ENCODE measurements at places on chromosomes 2 and 18. TPM values are rescaled to one million over a fixed set of nuclear protein-coding genes. Genes with fewer than 3 reads are reported as not detected.

DNA sequence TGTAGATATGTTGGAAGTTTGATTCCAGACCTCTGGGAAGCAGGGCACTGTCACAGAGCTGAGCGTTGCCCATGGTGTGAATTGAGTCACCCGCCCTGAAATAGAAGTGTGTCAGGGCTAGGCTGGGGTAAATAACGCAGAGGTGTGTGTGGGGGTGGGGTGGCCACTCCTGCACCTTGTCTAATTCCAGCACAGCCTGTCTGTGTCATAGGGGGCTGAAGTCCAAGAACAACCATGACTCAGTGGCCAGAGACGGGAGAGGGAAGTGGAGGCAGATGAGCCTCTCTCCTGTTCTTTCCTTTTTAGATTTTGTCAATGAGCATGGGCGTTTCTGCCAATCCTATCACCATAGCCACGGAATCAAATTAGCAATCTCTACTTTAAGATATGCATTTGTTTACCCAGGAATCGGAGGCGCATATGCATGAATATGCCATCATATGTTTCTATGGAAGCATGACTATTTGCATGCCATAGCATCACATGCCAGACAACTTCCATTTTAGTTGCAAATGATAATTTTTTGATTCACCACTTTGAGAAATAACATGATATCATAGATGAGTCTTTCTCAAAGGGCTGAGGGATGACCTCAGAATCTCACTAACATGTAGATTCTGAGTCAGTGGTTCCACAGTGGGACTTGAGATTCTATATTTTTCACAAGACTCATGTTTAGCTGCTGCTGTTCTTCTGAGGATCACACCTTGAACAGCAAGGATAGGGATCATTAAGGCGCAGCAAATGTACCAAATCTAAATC is 852.9 kb downstream of the DCDC2C start:
- H3K27ac ChIP-seq: peak overlapping the region; percentile 69
- DNase-seq: peak; percentile 61
- H3K27me3 ChIP-seq: no peaks in the 10 kb centered on the region
- no peaks in the 10 kb centered on the region for H3K36me3 ChIP-seq
- H3K4me3 ChIP-seq: no peak overlapping the region

- no peak overlapping the region for H3K27ac ChIP-seq
- H3K27me3 ChIP-seq: no peaks in the 10 kb centered on the region
- no peak for DNase-seq
- H3K4me1 ChIP-seq: peaks cover 42% of the 10 kb centered on the region
- no peaks in the 10 kb centered on the region for H3K36me3 ChIP-seq
Observed at GRCh38 chr2:101743288-101743687, 45.8 kb downstream of the MAP4K4 start.

- peak within 1 kb of the TSS; percentile 95 for H3K4me3 ChIP-seq
- no peaks in the 10 kb centered on the region for H3K36me3 ChIP-seq
- no peaks in the 10 kb centered on the region for H3K27me3 ChIP-seq
- peaks cover 11% of the 10 kb centered on the region for H3K4me1 ChIP-seq
Observed at GRCh38 chr18:50967714-50968661, at the start of gene ELAC1. TSS of gene ELAC1 (plus strand) at chr18:50968040. CDS start at chr18:50974405, 6,365 bp downstream.

DNA sequence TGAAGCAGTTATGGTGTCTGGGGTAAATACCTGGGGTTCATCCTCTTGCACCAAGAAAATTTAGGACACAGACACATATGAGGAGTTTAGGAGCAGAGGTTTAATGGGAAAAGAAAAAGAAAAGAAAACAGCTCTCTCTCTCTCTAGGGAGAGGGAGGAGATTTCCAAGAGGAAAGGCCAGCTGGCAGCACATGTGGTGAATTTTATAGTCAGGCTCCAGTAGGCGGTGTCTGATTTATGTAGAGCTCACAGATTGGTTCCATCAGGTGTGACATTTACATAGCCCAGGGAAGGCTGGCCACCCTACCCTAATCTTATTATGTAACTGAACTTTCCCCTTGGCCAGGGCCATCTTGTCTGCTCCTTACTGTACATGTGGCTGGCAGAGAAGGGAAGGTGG is 297.5 kb upstream of the RGPD4 start:
- H3K4me3 ChIP-seq: no peak overlapping the region
- H3K36me3 ChIP-seq: no peaks in the 10 kb centered on the region
- no peak overlapping the region for H3K27ac ChIP-seq
- H3K4me1 ChIP-seq: no peaks in the 10 kb centered on the region

DNA sequence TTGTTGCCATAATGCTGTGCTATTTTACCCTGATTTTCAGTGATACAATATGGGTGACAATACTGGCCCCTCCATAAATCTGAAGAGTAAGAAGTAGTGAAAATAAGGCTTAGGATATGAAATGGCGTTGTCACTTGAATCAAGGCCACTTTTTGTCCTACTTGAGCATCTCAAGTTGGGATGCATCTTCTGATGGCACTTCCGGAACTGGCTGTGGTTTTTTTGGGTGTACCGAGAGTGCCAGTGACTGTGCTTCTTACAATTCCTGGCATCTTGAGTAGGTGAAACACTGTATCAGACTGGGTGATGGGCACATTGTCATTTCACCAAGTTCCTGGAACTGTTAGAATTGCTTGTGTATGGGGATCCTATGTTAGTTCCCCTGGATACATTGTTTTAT is 52.5 kb upstream of the EML6 start:
- no peaks in the 10 kb centered on the region for H3K27me3 ChIP-seq
- peaks cover 20% of the 10 kb centered on the region for H3K4me1 ChIP-seq
- peaks cover 24% of the 10 kb centered on the region for H3K36me3 ChIP-seq
- no peak overlapping the region for H3K4me3 ChIP-seq
- no peak for DNase-seq

DNA sequence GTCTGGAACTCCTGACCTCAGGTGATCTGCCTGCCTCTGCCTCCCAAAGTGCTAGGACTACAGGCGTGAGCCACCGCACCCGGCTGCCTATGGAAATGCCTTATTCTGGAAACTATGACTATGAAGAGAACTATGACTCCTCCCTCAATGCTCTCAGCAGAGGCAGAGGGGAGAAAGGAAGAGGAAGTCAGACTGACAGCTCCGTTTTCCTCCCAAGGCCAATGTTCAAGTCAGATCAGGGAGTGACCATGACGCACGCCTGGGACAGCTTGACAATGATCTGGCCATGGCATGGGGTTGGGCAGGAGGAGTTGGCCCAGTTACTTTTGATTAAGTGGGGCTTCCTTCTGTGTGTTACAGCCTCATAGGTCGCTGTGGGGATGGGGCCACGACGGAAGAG is 44.3 kb upstream of the MRPL33 start:
- no peaks in the 10 kb centered on the region for H3K27me3 ChIP-seq
- peaks cover 13% of the 10 kb centered on the region for H3K4me1 ChIP-seq
- no peaks in the 10 kb centered on the region for H3K36me3 ChIP-seq
- no peak overlapping the region for H3K4me3 ChIP-seq
- peak; percentile 58 for DNase-seq

GRCh38 chr2:101698844-101699754 is 1.6 kb downstream of the MAP4K4 start:
- peak overlapping the region; percentile 98 for H3K4me3 ChIP-seq
- H3K36me3 ChIP-seq: peaks cover 4% of the 10 kb centered on the region
- peak overlapping the region; percentile 85 for H3K27ac ChIP-seq
- peaks cover 27% of the 10 kb centered on the region for H3K4me1 ChIP-seq
- no peaks in the 10 kb centered on the region for H3K27me3 ChIP-seq

DNA sequence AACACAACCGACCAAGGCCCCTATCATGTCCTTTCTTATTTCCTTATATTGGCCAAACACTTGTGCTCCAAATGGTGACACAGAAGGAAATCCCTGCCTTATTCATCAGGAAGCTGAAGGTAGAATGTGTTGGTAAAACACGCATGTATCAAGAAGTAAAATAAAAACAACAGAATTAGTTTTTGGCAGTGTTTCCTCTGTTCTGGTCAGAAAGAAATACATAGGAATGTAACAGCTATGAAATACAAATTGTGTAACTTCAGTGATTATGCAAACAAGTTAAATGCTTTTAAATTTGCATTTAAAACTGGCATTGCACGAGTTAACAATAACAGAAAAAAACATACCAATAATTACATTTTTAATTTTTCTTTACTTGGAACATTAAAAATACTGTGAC is 19.3 kb downstream of the ST6GAL2 start:
- H3K4me1 ChIP-seq: no peaks in the 10 kb centered on the region
- H3K4me3 ChIP-seq: no peak overlapping the region
- H3K27me3 ChIP-seq: no peaks in the 10 kb centered on the region

DNA sequence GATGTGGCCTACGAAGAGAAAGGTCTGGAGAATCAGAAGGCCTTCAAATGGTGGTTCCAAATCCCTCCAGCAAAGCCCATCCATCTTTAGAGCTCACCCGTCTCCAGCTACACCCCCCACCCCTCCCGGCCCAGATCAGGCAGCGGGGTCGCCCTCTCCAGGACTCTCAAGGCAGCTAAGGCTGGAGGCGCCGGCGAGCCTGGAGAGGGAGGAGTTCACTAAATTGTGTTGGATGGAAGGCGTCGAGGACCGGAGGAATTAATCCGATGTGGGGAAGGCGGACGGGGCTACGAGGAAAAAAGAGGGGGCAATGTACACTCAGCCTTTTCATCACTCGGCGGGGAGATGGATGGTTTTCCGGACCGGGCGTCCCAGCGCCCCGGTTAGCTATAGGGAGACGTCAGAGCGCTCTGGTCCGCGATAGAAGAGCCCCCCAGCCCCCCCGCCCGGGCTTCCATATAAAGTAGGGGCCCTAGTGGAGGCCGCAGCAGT is at the start of gene GRP:
Gene GRP (plus strand): TSS at position 487 of the 492 bp plus-strand sequence. CDS start 108 bp downstream, outside the sequence.
- no peak within 1 kb of the TSS for H3K4me3 ChIP-seq
- no peaks in the 10 kb centered on the region for H3K4me1 ChIP-seq
- H3K36me3 ChIP-seq: no peaks in the 10 kb centered on the region
- no peak within 1 kb of the TSS for H3K27ac ChIP-seq
- DNase-seq: no peak

DNA sequence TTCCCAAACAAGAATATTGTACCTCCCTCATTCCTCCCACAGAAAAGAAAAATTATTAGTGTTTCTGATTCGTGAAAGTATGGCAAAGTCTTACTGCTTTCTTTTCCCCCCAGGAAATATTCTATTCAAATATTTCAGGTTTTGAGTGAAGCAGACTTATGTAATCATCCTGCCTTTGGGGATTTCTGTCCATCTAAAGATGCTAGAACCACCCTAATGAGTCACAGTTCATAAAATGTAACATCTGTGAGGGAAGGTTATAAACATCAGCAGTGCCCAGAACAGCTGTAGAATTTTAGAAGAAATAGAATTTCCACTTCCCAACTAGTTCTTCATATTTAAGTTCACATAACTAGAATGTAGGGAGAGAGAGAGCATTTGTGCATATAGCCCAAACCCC is 39.0 kb downstream of the EEF1B2 start:
- no peaks in the 10 kb centered on the region for H3K36me3 ChIP-seq
- no peaks in the 10 kb centered on the region for H3K27me3 ChIP-seq
- H3K4me1 ChIP-seq: no peaks in the 10 kb centered on the region
- no peak overlapping the region for H3K27ac ChIP-seq

GRCh38 chr2:218332288-218332687 is 24.4 kb upstream of the CATIP start:
- no peaks in the 10 kb centered on the region for H3K36me3 ChIP-seq
- H3K4me1 ChIP-seq: no peaks in the 10 kb centered on the region
- no peak overlapping the region for H3K4me3 ChIP-seq

The LGALSL gene
- 2.6 TPM for polyA plus RNA-seq

The SIX2 gene
- polyA plus RNA-seq: 0.45 TPM

The DNER gene
- 0.01 TPM for polyA plus RNA-seq

The ALPI gene
- polyA plus RNA-seq: not detected

The SERPINB4 gene
- not detected for polyA plus RNA-seq

The TWIST2 gene
- polyA plus RNA-seq: 2.7 TPM

The GDF7 gene
- polyA plus RNA-seq: 4.1 TPM

The TRABD2A gene
- polyA plus RNA-seq: 1.0 TPM
